Activated naive CD8-positive, alpha-beta T cell treated with anti-CD3 and anti-CD28 coated beads for 36 hours (primary cell): ENCODE measurements at places on chromosomes 12 and 14. TPM values are rescaled to one million over a fixed set of nuclear protein-coding genes. Genes with fewer than 3 reads are reported as not detected.

IAPP gene
- not detected for total RNA-seq

DNA sequence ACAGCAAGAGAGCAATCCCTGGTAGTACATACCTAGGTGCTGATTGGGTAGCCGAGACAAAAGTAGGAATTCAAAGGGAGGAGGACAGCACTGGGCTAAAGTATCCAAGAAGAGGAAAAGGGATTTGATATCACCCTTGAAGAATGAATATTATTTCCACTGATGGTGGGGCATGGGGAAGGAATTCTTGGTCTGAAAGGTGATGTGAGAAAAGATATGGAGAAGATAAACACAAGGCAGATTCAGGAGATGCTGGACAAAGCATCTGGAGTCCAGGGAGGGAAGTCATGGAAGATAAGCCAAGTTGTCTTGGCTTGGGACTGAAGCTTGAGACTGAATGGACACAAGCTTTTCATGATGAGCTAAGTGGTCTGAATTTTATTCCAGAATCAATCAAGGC, 194.0 kb downstream of the EGLN3 start:
- DNase-seq = no peak

GRCh38 chr12:124410354-124411175, 115.7 kb downstream of the RFLNA start:
- no peak for DNase-seq

DNA sequence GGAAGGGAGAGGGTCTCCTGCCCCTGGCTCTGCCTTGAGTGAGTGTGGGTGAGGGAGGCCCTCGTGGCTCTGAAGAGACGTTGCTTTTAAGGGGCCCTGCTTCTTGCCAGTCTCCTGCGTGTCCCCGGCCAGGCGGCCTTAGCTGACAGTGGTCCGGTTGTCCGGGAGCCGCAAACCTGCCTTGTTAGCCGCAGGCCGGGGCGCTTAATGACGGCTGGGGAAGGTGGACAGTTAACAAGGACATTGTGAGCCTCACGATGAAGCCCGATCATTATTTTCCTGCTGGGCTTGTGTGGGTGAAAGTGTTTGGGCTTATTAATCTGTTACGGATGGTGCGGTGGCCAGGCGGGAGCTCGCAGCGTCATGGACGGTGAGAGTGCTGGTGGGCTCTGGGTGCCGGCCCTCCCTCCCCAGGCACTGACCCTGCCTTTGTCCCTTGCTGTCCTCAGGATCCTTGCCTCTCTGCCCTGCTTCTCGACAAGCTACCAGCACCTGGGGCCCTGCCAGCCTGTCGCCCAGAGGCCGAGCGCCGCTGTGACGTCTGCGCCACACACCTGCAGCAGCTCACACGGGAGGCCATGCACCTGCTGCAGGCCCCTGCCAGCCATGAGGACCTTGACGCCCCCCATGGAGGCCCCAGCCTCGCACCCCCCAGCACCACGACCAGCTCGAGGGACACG, 13.3 kb downstream of the KIF26A start:
- no peak for DNase-seq

GRCh38 chr12:53984901-53985691, at the start of gene HOXC10:
Gene HOXC10 (plus strand): TSS chr12:53985146. CDS start chr12:53985260, 114 bp downstream.
- DNase-seq = peak; percentile 84

SLC39A2 gene
- 0.36 TPM for total RNA-seq

- DNase-seq = no peak
Measured at GRCh38 chr12:116303929-116304328, 26.4 kb upstream of the MED13L start.

MUCL1 gene
- not detected for total RNA-seq

- no peak for DNase-seq
Measured at GRCh38 chr14:20428010-20428365, 8.0 kb downstream of the KLHL33 start.

GRCh38 chr12:122265886-122266229, 436 bp downstream of the VPS33A start:
- no peak for DNase-seq

- DNase-seq = peak; percentile 49
Measured at GRCh38 chr12:66087365-66087943, 43.1 kb downstream of the LLPH start.

PDE6H gene
- total RNA-seq = not detected

SYCP3 gene
- total RNA-seq = 0.22 TPM

PHETA1 gene
- 2.0 TPM for total RNA-seq

DNA sequence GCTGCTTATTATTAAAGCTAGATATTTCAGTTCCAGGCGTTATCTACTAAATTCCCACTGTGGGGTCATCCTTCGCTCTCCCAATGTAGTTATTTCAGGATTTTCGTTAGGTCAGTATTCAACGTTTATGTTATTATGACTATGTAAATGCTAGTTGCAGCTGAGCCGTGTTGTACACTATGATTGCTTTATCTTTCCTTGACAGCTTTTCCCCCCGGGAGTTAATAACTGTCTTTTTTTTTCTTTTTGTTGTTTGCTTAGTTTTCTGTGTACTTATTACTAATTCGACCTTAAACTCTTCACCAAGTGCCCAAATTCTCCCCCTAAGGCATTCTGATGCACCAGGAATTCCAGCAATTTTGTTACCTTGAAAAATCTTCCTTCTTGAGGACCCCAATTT, 48.5 kb downstream of the SUDS3 start:
- DNase-seq = no peak

DNA sequence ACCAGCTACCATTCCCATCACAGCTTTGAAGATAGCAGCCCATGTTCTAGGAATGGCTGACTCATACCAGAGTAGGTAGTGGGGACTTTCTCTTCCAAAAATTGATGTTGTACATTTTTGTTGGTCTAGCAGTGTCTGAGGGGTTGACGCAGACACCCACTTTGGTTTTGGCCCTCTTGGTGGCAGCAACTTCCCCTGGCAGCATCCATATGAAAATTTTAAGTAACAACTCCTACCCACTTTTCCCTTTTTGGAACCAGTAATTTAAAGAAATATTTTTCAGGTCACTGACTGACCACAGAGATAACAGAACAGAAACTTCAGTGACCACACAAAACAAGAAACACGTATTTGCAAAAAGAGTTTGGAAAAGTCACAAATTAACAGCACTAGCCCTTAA, 162.0 kb upstream of the TMCC3 start:
- no peak for DNase-seq

DNA sequence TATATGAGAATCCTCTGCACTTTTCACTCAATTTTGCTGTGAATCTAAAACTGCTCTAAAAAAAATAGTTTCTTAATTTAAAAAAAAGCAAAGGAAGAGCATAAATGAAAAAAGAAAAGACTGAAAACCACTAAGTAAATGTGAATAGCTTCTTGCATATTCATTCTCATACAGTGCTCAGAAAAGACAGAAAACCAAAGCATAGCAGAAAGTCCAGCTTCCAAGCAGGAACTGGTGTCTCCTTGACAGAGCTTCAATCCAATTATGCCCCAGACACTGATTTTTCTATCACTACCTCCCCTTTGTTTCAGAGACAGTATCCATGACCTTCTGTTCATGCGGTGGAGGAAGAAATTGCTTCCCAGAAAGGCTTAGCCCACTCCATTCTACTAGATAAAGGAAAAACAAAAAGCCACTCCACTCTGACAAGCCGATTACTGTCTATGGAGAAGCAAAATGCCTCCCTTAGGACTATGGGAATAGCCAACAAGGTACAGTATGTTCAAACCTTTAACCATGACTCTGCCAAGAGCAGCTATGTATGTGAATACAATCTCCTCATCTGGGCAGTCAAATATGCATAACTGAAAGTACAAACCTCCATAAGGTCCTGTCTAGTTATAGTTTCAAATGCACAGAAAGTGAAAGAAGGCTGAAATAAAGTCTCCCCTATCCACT, 40.6 kb downstream of the ATF7 start:
- no peak for DNase-seq

DNA sequence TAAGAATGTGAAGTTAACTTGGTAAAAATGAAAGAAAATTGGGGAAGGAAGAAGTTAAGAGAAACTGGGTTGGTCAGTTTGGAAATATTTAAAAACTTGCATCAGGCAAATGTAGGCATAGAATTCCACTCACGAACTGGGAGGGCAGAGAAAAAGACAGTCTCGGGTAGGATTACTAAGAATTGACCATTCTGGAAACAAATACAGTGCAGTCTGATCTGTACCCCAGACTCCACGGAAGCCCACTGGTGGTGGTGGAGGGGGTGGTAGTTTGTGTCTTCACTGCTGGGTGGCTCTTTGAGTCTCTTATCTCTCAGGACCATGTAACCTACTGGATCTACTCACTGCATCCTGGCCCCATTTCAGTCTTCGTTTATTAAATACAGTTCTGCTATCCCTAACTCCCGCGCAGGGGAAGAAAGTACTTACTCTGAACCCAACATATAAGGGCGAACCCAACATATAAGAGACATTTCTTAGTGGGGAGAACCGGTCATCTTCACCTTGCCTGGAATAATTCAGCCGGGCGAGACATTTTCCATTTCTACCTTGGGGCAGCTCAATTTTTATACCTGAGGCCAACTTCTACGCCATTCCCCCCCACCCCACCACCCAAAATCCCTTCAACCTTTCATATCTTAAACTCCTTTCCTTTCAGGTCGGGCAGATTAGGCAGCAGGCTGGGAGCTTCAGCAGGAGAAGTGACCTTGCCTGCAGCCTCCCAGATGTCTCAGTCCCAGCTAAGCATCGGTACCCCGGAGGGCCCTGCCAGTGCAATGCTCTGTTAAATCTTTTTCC, 1.7 kb downstream of the SLC2A3 start:
- DNase-seq = no peak

GRCh38 chr14:81682701-81683100, 149.0 kb upstream of the SEL1L start:
- no peak for DNase-seq

DNA sequence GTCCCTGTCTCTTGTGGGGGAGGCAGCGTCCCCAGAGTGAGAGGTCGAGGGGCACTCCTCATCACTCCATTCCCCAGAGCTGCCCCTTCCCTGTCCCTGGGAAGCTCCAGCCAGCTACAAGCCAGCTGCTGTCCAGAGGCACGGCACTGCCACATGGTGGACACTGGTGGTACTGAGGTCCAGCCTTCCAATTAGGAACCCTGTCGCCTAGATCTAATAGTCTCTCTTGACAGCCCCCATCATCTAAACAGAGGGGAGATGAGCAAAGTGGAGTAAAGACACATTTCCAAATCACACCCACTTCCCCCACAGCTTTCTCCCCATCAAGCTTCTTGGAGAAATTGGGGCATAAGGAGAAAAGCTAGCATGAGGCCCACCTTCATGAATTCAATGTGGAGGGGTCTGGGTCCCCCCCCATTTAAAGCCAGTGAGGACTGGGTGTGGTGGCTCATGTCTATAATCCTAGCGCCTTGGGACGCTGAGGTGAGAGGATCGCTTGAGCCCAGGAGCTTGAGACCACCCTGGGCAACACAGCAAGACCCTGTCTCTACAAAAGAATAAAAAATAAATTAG, 2.1 kb upstream of the INHBE start:
- peak; percentile 63 for DNase-seq

SCNN1A gene
- 2.7 TPM for total RNA-seq

DNA sequence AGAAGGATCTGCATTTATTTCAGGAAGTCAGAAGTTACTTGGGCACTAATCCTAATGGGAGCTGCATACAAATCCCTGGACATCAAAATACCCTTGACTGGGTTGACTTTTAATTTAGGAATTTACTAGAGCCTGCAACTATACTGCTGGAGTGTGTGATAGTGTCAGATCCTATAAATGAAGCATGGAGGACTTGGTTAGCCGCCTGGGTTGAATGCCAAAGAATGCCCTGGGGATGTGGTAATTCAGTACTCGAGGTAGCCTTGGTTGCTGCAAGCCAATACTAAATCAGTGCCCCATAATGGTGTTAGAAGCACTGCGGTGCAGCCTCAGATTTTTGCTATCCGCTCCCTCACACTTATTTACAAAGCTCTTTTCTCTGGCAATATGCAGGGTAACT, 184.9 kb downstream of the CAPZA3 start:
- DNase-seq = no peak

STAC3 gene
- 2.6 TPM for total RNA-seq

EGLN3 gene
- total RNA-seq = 1.4 TPM

WNT5B gene
- 0.19 TPM for total RNA-seq

GRCh38 chr14:74257078-74257940, 18.1 kb downstream of the VSX2 start:
- peak; percentile 76 for DNase-seq

GRCh38 chr12:122036153-122036552, 14.5 kb downstream of the BCL7A start:
- no peak for DNase-seq

CCDC196 gene
- not detected for total RNA-seq

DNA sequence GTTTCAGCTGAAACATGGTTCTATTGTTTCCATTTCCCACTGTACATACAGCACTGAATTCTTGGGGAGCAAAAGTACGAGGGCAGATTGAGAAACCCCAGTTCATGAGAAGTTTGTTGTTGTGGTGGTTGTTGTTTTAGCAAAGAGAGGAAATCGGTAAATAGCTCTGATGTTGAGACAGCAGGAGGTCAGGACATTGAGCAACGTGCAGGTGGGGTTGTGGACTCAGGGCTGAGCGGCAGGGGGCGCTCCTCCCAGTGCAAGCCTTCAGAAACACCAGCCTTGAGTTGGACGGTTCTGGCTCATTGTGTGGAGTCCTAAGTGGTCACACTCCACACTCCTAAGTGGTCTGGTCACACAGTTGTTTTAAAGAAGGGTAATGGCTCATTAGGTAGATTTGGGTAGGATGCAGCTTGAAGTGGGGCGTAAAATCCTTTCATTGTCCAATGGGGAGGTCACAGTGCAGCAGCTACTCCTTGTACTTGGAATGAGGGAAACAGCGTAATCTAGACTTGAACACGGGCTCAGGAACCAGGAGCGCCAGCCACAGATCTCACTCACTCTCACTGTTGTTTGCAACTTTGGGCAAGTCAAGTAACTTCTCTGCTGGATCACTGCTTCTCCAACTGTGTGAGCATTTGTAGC, 14.5 kb upstream of the PWP1 start:
- DNase-seq = peak; percentile 33

ITPR2 gene
- total RNA-seq = 27.3 TPM

TAS2R46 gene
- total RNA-seq = 0.48 TPM

TMEM229B gene
- 3.5 TPM for total RNA-seq

PLEKHD1 gene
- total RNA-seq = not detected

DNA sequence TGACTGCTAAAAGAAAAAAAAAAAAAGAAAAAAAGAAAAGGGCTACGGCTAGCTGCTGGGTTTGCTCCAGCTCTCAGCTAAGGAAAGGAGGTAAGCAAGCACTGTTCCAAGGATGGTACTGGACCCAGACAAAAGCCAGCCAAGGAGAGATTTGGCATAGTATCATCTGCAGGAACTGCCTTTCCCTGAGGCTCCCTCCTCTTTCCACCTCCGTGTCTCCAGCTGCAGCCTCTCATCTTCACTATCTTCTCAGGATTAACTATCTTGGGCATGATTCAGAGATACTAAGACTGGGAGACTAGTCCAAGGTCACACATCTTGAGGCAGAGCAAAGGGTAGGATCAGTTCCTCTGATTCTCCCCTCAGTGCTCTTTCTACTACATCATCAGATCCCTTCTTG, 6.0 kb downstream of the KITLG start:
- no peak for DNase-seq

DNA sequence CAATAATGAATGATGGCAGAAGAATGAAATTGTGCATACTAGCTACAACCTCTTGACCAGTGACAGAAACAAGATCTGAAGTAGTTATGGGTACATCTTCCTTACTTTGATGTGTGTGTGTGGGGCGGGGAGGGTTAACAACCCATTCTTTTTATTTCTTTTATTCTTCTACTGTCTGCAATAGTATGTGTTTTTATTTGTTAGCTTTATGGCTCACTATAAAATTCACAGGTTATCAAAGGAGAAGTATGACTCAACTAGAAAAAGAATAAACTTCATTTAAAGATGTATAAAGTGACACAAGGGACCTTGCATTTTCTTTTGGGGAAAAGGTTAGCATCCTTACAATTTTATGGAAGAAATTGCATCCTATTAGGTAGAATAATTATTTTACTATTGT, 430.5 kb downstream of the DAD1 start:
- DNase-seq = no peak

- no peak for DNase-seq
Measured at GRCh38 chr12:114912811-114913210, 228.8 kb upstream of the TBX3 start.

SLC38A4 gene
- not detected for total RNA-seq
